Caco-2 (cell line): ENCODE measurements at places on chromosomes 1 and 21. TPM values are rescaled to one million over a fixed set of nuclear protein-coding genes. Genes with fewer than 3 reads are reported as not detected.

NTRK1 gene
- total RNA-seq: not detected in 2 replicates

COL24A1 gene
- total RNA-seq: 0.07 TPM in 1 of 2 replicates, not detected in the other

SPAG17 gene
- total RNA-seq: not detected in 2 replicates

DNA sequence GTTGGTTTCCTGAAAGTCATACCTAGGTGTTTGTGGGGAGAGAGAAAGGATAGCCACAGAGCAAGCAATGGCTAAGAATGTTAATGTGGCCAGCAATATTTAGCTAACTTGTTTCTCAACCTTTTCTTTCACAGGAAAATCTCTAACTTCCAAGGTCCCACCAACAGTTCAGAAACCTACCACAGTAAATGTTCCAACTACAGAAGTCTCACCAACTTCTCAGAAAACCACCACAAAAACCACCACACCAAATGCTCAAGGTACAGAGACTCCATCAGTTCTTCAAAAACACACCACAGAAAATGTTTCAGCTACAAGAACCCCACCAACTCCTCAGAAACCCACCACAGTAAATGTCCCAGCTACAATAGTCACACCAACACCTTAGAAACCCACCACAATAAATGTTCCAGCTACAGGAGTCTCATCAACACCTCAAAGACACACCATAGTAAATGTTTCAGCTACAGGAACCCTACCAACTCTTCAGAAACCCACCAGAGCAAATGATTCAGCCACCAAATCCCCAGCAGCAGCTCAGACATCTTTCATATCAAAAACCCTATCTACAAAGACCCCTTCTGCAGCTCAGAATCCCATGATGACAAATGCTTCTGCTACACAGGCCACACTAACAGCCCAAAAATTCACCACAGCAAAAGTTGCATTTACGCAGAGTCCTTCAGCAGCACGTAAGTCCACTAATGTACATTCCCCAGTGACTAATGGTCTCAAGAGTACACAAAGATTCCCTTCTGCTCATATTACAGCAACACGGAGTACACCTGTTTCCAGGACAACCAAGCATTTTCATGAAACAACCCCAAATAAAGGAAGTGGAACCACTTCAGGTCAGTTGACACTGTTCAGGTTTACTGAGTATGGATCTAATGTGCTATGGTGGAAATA lies 15.3 kb downstream of the CD55 start:
- DNase-seq: no peak
- peaks cover 4% of the 10 kb centered on the region for H3K36me3 ChIP-seq
- peak overlapping the region; percentile 68 for H3K27ac ChIP-seq
- H3K27me3 ChIP-seq: no peaks in the 10 kb centered on the region
- H3K4me3 ChIP-seq: no peak overlapping the region

- H3K36me3 ChIP-seq: no peaks in the 10 kb centered on the region
- no peak overlapping the region for H3K27ac ChIP-seq
- H3K27me3 ChIP-seq: no peaks in the 10 kb centered on the region
- H3K4me3 ChIP-seq: no peak overlapping the region
- no peak for DNase-seq
Measured at GRCh38 chr21:17542371-17543011, 29.6 kb downstream of the CXADR start.
